ENCODE measurements at places on chromosomes 1 and 21.

DNA sequence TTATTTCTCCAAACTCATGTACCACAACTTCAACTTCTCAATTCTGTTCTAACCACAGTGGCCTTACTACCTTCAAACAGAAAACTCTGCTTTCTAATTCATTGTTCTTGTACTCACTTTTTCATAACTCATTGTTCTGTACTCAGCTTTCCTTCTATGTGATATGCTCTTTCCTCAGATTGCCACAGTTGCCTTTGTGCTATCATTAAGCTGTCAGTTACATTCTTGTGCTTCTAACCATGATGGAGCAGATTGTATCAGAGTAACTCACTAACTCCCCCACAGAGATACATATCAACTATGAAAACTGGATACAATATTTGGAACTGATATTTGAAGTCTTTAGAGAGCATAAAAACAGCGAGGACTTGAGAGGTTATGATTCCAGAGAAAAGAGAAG, 1213.7 kb downstream of the KCNT2 start:
- DNase-seq: no peak

DNA sequence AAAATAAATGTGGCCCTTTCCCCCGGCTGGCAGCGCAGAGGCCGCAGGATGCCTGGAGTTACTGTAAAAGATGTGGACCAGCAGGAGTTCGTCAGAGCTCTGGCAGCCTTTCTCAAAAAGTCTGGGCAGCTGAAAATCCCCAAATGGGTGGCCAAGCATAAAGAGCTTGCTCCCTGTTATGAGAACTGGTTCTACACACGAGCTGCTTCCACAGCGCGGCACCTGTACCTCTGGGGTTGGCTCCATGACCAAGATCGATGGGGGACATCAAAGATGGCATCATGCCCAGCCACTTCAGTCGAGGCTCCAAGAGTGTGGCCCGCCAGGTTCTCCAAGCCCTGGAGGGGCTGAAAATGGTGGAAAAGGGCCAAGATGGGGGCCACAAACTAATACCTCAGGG, 95.9 kb downstream of the LRIG2 start:
- DNase-seq: no peak

- DNase-seq: no peak
Observed at GRCh38 chr1:205301205-205301821, 20.2 kb downstream of the NUAK2 start.

GRCh38 chr1:185159966-185160365, 3.0 kb downstream of the SWT1 start:
- DNase-seq: no peak

DNA sequence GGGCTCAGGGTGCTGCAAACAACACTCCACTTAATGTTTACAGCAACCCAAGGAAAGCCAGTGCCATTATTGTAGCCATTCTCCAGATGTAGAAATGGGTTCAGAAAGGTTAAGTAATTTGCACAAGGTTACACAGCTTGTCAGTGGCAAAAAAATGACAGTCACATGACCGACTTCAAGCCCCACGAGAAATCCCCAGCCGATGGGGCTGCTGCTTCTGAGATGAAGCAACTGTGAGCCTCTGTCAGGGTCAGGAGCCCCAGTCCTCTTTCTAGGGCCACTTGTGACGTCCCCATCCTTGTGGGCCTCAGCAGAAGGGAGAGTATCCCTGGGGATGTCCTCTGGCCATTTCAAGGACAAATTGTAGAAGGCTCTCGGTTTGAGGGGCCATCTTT, 54.8 kb downstream of the EDN2 start:
- no peak for DNase-seq

DNA sequence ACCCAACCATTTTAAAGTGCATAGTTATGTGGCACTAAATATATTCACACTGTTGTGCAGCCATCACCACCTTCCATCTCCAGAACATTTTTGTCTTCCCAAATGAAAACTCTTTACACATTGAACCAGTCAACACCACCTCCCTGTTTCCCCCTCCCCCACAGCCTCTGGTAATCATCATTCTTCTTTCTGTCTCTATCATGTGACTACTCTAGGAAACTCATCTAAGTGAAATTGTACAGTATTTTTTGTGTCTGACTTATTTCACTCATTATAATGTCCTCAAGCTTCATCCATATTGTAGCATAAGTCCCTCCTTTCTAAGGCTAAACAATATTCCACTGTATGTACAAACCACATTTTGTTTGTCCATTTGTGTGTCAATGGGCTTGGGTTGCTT, 128.0 kb downstream of the RUNX1 start:
- DNase-seq: no peak

DNA sequence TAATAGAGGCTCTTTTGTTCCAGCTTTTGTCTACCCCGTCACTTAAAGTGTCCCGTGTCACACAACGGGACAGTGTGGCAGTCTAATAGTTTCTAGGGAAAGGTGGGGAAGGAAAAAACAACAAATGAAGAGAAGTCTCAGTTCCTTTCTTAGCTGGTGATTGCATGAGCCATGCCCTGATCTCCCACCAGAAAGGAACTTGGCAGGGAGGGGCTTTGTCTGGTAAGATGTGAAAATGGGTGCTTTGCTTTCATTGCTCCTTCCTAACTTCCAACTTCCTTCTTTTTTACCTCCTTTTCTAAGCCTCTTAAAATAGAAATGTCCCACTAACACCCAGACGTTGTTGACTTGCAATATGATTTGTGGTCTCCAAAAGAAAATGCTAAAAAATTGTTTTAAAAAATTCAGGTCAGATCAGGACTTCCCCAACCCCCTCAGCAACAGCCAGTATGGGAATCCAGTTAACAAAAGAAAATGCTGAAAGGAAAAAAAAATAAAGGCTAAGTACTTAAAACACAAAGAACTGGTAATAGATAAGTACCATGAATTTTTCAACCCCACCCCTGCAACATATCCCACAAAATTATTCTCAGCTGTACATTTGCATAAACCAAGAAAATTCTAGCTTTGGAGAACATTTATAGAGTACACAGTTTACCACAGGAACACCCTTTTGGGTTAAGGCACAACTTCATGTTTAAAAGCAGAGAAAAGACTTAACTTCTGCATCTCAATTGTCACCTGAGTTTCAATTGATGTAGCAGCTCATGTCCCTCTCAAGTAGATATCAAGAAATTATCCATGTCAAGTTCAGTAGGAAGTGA, 106.2 kb downstream of the NIBAN1 start:
- no peak for DNase-seq

GRCh38 chr1:6783936-6784559, 1.2 kb upstream of the CAMTA1 start:
- DNase-seq: no peak

DNA sequence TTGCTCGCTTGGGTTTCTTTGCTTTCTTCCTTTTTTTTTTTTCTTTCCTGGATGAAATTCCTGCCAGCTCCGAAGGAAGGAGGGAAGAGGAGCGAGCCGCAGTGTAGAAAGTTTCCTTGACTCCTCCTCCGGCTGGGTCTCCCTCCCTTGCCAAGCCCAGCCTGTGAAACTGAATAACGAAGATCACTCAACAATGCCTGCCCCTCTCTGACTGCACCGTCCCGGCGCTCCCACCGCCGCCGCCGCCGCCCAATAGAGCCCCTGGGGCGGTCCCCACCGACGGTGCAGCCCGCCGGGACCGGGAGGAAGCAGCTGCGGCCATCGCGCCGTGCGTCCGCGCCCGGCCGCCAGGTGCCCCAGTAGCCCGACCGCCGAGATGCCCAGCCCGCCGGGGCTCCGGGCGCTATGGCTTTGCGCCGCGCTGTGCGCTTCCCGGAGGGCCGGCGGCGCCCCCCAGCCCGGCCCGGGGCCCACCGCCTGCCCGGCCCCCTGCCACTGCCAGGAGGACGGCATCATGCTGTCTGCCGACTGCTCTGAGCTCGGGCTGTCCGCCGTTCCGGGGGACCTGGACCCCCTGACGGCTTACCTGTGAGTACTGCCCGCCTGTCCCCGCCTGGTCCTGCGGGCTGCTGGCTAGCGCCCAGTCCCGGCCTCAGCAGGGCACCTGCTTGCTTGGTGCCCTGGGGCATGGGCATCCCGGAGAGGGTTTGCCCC, at the start of gene LGR6:
Gene LGR6 (plus strand): TSS at position 186 of the 714 bp plus-strand sequence. CDS start 191 bp downstream, at position 377.
- no peak for DNase-seq
